ENCODE measurements at places on chromosomes 3 and 15.

DNA sequence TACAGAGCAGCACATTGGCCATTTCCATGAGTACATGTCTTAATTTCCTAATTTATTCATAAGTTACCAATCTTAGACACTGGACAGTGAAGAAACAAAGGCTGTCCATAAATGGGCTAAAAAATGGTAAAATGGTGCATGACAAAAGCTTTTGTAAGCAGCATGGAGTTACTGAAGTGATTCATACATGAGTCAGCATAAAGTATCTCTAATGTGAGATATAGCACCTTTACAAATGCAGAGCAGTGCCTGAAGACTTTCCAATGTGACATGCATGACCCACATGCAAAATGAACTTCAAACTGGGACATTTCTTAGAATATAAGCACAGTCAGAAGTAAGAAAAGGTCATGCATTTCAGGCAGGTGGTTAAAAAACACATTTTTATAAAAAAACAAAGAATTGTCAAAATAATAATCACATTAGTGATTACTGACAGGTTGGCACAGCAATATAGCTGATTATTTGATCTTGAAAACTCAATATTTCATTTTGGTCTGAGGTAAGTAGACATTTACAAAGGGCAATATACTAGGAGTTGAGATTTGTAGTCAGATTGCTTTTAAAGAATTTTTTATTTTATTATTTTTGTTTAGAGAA lies 299.3 kb downstream of the PLCL2 start:
- no peak for DNase-seq

GRCh38 chr3:184523825-184524615 lies 37.6 kb upstream of the EPHB3 start:
- no peak for DNase-seq

GRCh38 chr3:149018247-149018646 lies 26.9 kb downstream of the GYG1 start:
- DNase-seq = no peak

DNA sequence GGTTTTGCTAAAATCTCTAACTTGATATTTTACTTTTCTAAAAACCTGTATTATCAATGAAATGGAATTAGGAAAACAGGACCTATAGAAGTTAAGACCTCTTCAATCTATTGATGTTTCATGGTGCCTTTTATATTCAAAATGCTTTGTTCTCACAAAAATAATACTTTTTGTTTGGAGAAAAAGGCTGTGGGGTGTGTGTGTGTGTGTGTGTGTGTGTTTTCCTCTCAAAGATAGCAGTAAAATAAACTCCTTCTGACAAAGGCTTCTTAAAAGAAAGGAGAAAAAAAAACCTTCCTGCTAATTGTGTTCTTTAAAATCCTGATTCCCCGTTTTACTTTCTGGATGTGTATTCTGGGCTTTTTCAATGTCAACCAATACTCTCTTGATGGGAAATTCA lies 54.5 kb downstream of the RBM6 start:
- DNase-seq = no peak

- peak; percentile 27 for DNase-seq
Observed at GRCh38 chr15:94297558-94297957, 66.2 kb downstream of the MCTP2 start.

- no peak for DNase-seq
Observed at GRCh38 chr15:90497376-90497775, 32.3 kb upstream of the CRTC3 start.

- no peak for DNase-seq
Observed at GRCh38 chr3:164208048-164208447, 870.2 kb downstream of the SI start.

- DNase-seq = no peak
Observed at GRCh38 chr15:70497661-70498060, 265.7 kb downstream of the UACA start.

DNA sequence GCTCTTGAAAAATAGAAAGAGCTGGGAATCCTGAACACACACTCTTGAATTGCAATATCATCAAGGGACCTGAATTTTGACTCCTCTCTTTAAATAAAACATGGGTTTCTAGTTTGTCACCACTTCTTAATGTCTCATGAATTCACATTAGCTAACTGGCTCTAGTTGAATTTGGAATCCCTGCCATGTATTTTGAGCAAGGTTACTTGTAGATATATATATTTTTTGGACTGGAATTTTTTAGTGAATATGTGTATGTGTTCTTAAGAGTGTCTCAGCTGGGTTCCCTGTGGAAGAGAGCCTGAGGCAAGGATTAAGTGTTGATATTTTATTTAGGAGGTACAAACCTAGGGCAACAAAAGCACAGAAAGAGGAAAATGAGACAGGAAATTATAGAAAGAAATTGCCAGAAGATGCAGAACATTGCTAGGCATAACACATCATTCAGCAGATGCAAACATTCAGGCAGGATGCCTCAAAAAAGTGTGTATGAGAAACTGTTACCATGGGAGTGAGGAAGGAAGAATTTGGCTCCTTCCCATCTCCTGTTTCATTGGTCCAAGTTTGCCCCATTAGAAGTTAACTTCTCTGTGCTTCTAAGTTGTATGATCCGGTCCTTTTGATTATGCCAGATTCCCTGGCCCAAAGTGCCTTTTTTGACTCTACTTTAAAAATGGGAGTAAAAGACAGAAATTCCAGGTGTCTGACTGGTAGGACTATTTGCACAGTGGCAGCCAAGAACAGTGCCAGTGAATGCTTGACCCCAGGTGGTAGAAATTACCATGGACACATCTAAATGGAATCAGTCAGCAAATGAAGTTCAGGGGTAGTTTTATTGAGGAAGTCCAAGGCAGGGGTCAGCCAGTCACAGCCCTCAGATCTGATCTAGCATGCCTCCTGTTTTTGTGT lies 253.7 kb upstream of the TGFBR2 start:
- DNase-seq = no peak
